ENCODE measurements at places on chromosomes 12 and 14.

DNA sequence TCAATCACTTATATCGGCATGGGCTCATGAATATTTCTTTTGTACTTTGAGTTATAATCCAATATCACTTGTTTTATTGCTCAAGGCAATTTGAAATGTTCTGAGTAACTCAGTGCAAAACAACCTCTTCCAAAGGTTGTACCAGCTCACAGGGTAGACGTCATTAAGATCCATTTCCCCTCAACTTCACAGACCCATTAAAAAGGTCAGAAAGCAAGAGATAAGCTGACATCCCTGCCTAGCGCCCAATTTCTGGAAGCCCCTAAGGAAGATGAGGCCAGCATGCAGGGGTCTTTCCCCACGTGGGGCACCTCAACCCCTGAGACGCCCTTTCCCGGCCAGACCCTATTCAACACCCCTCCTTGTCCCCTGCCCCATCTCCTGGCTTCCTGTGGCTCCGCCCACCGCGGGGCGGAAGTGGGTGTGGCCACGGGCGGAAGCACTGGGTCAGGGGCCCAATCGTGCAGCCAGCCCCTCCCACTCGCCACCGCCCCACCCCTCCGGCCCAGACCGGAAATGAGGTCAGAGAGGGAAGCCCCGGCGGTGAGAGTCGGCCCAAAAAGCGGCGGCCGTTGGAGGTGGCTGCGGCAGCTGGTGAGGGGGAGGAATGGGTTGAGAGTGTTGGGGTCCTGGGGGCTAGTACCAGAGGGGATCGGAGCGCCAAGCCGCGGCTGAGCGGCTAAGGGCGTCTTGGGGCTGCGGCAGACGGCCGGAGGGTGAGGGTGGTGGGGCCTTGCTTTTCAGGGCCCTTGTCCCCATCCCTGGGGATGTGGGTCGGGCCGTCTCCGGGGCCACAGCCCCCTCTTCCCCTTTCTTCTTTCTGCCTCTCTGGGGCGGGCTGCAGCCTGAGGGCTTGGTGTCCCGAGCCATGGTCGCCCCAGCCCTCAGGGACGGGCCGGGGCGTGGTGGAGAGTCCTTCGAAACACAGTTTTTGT is at the start of gene GPATCH2L:
Gene GPATCH2L (plus strand): TSS at position 525 of the 935 bp plus-strand sequence. CDS start 2,442 bp downstream, outside the sequence.
- DNase-seq, result peak; percentile 77

DNA sequence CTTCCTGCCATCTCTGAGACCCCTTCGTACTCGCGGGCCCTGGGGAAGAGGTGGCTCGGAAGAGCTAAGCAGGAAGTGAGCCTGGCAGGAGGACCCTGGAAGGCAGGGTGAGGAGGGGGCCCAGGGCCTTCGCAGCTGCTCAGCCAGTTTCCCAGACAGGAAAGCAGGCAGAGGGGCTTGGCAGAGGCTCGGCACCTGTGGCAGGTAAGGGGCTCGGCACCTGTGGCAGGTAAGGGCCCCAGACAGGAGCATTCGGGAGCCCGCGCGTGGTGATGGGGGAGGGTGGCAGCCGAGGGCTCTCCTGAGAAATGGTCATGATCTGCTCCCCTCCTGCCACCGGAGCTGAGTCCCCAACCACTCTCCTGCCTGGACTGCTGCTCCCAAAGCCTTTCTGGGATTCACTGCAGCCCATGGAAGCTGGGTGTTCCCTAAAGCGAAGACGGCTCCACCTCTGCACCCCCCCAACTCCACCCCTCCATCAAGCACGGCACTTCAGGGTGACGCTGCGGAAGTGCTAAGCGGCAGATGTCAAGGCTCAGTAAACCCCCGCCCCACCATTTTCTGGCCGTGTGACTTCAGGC is 63.2 kb downstream of the PRIMA1 start:
- no peak for DNase-seq

GRCh38 chr14:34426313-34427295 is 35.4 kb downstream of the SPTSSA start:
- no peak for DNase-seq

DNA sequence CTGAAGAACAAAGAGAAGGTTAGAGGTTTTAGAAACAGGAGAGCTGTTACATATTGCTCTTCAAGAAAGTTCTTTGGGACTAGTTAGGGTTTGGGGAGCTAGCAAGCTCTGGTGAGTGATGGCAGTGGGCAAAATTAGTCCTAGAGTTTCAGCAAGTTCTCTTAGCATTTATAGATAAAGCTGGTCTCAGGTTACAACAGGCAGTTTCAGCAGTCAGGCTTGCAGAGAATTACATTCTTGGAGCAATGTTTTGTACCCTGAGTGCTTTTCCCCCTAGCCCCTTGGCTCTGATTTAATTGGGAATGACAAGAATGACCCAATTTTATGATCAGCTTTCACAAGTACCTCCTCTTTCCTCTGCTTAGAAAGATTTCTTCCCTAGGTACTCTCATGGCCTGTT is 21.4 kb upstream of the EID3 start:
- DNase-seq, result no peak

DNA sequence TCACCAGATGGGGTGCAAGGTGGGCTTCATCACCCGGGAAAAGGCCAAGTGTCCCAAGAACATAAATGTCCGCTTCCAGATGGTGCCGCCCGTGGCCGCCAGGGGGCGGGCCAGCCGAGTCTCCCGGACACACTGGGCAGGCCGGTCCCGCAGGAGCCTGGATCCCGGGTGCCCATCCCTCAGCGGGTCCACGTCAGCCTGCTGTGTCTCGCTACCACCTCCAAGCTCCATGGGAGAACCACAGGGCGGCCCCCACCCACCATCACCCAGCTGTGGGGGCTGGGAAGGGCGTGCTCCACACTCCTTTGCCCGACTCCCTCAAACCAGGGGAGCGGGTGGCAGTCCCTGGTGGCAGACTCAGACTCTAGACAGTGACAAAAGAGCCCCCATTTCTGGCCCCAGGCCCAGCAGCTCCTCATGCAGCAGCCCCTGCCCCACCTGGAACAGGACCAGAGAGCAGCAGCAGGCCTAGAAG is 22.0 kb upstream of the NUDT14 start:
- no peak for DNase-seq

DNA sequence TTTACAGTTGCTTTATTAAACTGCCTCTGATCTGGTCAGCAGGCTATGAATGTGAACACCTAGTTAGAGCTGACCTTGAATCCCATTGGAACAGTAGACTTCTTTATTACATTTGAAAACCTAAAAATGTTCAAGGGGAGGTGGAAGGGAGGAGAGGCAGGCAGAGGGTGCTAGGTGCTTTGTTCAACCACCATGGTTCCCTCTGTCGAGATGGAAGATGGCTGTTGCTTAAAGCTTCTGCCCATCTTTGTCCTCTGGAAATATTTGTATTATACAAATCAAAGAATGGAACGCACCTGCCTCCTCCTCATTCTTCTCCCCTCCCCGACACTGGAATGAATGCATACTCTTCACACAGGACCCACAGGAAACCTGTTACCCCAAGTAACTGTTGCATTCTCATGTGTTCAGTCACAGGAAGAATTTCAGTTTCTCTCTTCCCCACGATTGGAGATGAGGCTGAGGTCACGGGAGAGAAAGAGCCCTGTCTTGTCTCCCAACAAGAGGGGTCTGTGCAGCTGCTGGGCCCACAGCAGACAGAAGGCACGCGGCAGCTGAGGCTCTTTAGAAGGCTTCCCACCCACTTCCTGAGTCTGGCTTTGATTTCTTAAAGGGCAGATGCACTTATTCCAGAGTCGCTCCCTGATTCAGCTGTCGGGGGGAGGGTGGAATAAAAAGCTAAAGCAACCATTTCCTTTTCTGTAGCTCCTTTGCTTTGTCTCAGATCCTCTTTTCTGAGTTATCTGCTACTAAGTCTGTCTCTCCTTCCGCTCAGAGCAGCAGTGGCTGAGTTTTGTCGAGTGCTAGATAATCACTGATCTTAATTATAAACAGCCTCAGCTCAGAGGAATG is 217.9 kb upstream of the BTG1 start:
- peak; percentile 86 for DNase-seq

GRCh38 chr12:21183721-21184275 is 52.8 kb downstream of the SLCO1B1 start:
- no peak for DNase-seq

GRCh38 chr12:19778797-19779196 is 339.5 kb downstream of the AEBP2 start:
- DNase-seq, result no peak

DNA sequence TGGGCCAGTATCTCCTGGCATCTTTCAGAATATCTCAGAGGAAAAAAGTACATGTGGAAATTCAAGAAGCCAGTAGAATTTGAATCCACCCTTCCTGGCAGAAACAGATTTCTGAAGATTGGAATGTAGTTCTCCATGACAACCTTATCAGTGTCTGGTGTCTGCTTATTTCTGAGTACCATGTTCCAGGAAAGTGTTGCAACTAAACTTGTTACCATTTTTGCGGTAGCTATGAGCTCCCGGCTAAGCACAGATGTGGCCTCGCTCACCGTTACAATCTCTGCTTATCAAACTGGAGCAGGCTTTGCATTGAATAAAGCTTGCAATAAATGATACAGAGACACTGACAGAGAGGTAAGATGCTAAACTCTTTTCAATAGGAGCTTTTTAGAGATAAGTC is 13.0 kb upstream of the ITPR2 start:
- no peak for DNase-seq

DNA sequence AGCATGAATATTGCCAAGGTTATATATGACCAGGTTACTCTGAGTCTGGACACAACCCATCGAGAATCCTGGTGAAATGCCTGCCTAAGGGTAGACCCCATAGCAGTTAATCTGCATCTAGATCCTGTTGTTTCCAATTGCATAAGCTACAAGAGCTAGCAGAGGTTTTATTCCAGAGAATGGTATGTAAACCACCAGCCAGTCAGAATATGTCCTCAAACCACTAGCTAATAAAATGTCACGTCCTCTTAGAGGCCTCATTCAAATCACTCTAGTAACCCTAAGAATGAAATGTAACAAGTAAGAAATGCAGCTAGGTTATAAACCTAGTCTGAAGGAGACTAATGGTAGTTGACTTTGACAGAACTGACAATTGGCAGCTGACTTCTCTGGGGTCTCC is 9.0 kb upstream of the YLPM1 start:
- DNase-seq, result no peak

- DNase-seq, result no peak
Measured at GRCh38 chr14:31232081-31232480, 24.5 kb upstream of the HECTD1 start.

DNA sequence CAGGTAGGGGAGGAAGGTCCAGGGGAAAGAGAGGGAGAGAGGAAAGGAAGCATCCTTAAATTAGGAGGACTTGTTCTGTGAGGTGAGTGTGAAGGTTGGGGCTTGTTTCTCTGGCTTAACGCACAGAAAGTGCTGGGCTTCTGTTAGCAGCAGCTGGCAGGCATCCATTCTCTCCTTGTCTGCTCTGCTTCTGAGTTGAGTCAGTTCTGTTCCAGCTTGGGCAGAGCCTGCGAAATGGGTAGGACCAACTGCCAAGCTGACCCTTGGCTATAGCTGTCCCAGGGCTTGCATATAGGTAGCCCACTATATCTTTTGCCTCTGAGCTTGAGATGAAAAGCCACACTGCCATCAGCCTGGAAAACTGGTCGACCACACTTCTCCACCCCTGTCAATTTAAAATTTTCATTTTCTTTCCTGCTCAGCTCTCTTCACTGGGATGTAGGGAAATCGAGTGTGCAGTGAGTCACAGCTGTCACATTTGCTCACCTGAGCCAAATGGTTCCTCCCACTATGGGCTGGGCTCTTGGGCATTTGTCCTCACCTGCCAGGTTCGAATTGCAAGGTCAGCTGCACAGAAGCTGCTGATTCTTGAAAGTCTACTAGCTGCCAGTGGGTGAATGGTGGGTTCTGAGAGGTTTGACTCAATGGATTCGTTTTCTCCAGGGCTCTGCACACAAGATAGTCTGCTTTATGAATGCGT is 256.4 kb upstream of the PWP1 start:
- DNase-seq, result no peak

DNA sequence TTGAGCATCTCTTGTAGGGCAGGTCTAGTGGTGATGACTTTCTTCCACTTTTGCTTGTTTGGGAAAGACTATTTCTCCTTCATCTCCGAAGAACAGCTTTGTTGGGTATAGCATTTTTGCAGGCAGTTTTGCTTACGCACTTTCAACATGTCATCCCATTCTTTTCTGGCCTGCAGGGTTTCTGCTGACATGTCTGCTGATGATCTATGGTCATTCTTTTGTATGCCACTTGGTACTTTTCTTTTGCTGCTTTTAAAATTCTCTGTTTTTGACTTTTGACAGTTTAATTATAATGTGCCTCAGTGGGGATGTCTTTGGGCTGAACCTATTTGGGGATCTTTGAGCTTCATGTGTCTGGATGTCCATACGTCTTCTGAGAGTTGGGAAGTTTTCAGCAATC is 78.2 kb downstream of the PTHLH start:
- DNase-seq, result no peak

DNA sequence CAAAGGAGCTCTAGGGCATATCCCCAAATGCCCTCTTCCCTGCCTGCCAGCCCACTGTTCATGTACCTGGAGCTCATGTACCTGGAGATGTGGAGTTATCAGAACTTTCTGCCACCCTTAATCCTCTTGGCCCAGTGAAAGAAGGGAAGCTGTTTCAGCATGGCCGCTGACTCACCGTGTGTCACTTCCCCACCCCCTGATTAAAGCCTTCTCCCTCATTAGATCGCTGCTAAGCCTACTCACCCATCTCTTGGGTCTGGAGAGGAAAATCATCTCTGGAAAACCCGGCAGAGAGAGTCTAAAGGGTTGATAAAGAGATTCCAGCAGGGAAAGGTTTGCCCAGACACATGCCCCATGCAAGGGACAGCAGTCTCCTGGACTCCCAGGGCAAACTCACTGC is 4.5 kb upstream of the LTBP2 start:
- DNase-seq, result peak; percentile 38

GRCh38 chr14:103890052-103890371 is 38.2 kb upstream of the TDRD9 start:
- no peak for DNase-seq

- DNase-seq, result no peak
Measured at GRCh38 chr12:94650143-94651056, at the start of gene TMCC3. TSS of gene TMCC3 (minus strand) at chr12:94650557. CDS start at chr12:94650430, 127 bp downstream.

GRCh38 chr12:53780323-53780722 is 28.5 kb upstream of the CISTR start:
- no peak for DNase-seq

- no peak for DNase-seq
Measured at GRCh38 chr12:19298836-19299605, 140.3 kb upstream of the AEBP2 start.

GRCh38 chr14:101103321-101103901 is 199.9 kb upstream of the RTL1 start:
- DNase-seq, result no peak

DNA sequence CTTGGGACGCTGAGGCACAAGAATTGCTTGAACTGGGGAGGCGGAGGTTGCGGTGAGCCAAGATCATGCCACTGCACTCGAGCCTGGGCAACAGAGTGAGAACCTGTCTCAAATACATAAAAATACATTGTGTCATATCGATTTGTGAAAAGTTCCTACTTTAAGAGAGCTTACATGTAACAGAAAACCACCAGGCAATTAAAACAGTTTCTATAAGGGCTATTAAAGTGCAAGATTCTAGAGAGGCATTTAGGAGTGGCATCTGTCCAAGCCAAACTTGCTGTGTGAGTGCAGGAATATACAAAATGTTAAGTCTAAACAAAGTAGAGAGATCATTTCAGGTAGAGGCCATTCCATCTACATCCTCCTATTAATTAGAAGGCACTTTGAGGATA is 1.7 kb upstream of the NEK9 start:
- no peak for DNase-seq
